ENCODE measurements at places on chromosomes 3 and 15.

DNA sequence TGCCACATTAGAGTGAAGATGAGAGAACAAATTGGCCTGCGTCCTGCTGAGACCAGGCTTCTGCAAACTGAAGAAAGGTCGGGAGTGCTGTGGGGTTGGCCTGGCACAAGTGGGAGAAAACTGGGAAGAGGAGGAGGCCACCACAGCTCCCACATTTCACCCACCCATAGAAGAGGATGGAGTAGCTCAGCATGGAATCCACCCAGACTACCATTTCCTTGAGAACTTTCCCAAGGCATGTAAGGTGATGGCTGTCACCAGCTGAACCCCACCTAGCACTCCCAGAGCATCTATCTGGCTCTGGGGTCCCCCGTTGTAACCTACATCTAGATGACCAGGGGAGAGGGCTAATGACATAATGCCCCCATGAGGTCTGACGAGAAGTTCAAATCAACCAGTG, 120.4 kb upstream of the TRIM42 start:
- DNase-seq: no peak

GRCh38 chr3:123743121-123743520, 141.0 kb downstream of the MYLK start:
- no peak for DNase-seq

DNA sequence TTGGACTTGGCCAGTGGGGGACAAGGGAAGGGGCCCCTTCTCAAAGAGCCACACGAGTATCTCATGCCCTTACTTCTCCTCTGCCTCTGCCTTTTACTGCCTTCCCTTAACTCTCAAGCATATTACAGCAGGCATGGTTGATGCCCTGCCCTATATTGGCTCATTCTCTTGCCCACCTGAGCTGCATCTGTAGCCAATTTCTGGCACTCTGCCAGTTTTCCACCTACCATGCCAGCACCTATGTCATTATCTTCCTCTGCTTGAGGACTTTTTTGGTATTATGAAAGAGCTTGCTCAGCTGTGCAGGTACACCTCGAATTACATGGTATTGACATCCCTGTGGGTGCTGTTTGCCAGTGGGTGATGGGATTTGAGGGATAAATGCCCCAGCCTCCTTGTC, 181.8 kb downstream of the OXSM start:
- no peak for DNase-seq

GRCh38 chr15:84648539-84648938, 5.5 kb downstream of the WDR73 start:
- DNase-seq: peak; percentile 95

- no peak for DNase-seq
Measured at GRCh38 chr3:75296858-75297257, 367.3 kb upstream of the FRG2C start.

GRCh38 chr3:37229291-37229690, 54.9 kb upstream of the LRRFIP2 start:
- DNase-seq: no peak

DNA sequence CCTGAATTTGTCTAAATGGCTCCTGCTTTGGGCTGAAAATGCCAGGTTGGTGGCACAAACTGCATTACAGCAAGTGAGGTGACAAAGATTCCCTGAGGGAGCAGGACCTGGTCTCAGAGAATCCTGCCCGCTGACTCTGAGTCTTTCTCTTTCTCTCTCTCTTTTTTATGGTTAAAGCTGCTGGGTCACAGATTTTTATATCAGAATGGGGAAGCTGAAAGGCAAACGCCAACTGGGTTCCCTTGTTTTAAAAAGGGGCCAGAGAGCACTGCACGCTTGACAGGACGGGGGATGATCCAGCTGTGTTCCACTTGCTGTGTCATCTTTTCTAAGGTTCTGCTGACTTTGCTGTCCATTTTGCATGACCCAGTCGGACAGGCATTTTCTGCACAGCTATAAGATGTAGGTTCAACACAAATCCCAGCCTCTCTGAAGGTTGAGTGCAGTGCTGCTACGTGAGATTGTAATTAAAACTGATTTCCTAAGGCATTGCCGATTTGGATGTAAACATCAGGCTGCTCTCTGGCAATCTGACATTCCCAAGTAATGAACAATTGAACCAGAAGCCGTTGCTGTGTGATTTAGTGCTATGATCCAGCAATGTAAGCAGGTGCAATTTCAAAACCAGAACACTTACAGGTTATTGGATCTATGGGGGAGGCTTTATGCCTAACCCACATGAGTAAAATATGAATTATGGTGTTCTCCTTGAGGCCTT, 25.8 kb downstream of the ARHGEF3 start:
- DNase-seq: peak; percentile 69

- no peak for DNase-seq
Measured at GRCh38 chr3:44511238-44511566, 33.7 kb upstream of the ZNF445 start.

DNA sequence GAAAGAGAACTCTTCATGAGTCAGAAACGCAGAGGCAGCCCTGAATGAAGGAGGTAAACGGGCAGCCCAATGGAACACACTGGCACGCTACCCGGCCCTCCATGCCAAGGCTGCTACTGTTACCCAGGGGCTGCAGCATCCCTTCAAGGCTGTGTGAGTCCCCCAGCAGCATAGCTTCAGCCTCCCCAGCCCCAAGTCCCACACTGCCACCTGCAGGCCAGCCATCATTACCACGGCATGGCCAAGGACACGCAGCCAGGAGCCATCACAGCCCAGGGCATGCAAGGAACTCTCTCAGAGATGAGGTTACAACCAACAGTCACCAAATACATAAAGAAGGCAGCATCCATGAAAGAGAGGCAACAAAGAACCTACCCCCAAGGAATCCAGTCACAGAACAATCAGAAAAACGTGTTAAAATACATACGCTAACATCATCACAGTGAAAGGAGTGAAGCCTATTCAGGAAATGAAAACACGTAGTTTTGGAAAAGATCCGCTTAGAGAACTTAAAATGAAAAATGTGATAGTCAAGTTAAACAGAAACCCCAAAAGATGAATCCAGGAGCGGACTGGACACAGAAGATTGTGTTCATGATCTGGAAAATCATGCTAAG, 22.4 kb downstream of the PLA2G4F start:
- DNase-seq: peak; percentile 70

DNA sequence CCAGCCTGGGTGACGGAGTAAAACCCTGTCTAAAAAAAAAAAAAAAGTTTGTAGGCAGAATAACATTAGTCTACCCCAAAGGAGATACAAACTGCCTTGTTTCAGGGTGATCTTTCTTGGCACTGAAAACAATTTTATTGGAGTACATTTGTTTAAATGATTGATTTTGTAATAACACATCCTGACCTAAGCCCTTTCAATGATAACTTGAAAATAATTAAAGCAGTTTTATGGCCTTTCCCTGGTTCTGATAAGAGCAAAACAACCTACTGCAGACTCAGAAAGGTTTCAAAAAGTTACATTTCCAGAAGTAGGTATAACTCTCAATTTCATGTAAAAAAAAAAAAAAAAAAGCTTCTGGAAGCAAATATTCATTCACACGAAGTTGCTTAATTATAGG, 164.4 kb downstream of the ISL2 start:
- no peak for DNase-seq

- DNase-seq: no peak
Measured at GRCh38 chr15:99296386-99296785, 45.1 kb downstream of the LRRC28 start.

GRCh38 chr3:141382571-141382970, 14.3 kb downstream of the ZBTB38 start:
- DNase-seq: no peak

DNA sequence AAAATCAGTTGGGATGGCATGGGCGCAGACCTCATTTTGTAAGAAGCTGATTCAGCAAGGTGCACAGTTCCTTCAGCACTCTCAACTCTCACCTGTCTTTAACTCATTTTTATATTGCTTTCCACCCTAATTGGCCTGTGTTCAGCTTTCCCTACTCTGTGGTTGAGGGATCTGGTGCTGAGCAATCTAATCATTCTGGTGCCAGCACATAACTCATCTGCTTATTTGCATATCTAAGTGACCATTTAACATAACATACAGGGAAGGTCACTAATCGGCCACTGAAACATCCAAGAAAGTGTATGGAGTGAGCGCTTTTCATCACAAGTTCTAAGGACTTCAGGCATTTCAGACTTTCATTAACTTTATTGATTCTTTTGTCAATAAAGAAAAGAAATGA, 303.4 kb upstream of the ROPN1 start:
- no peak for DNase-seq

- DNase-seq: no peak
Measured at GRCh38 chr3:1079662-1080061, 13.2 kb upstream of the CNTN6 start.

- DNase-seq: no peak
Measured at GRCh38 chr3:130679218-130679617, 67.4 kb downstream of the PIK3R4 start.

DNA sequence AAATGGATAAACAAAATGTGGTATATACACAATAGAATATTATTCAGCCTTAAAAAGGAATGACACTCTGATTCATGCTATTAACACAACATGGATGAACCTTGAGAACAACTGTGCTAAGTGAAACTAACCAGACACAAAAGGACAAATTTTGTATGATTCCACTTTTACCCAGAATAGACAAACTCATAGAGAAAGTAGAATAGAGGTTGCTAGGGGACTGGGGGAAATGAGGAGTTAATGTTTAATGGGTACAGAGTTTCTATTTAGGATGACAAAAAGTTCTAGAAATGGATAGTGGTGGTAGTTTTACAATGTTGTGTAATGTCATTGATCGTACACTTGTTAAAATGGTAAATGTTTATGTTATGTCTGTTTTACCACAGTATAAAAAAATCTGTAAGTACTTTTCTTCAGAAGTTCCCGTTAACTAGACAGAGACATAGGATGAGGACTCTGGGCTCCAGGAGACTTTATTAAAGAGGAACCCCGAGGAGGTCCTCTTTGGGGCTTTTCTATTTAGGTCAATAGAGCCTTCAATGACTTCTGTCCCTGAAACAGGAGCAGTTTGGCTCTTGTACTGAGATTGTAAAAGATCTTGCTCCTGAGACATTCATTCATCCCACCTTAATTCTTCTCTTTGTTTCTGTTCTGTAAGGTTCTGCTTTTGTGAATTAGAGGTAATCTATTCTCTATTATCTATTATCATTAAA, 24.5 kb downstream of the ABHD6 start:
- DNase-seq: no peak

- peak; percentile 20 for DNase-seq
Measured at GRCh38 chr15:44729408-44730127, 6.8 kb upstream of the TRIM69 start.

DNA sequence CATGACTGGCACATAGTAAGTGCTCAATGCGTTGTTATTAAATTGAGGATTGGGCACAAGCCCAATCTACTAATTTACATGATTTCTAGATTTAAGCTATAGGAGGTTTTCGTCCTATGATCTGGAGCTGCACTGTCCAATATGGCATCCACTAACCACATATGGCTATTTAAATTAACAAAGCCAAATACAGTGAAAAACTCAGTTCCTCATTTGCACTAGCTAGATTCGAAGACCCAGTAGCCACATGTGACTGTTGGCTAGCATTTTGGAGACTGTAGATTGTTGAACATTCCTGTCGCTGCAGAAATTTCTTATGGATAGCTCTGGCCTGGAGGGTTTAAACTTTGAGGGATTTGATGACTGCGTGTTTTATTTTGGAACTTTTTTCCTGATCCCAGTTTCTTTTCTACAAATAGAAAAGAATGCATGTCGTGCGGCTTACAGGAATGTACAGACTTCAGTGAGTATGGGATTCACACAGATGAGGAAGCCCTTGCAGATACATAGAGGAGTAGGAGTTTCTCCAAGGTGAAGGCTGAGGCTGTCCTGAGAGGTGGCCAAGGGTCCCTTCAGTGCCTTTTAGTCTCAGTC, 82.8 kb downstream of the SLCO3A1 start:
- DNase-seq: peak; percentile 20

- no peak for DNase-seq
Measured at GRCh38 chr3:126021702-126022101, 52.7 kb downstream of the ROPN1B start.

- no peak for DNase-seq
Measured at GRCh38 chr3:131401978-131402377, 20.4 kb downstream of the NUDT16 start.

- no peak for DNase-seq
Measured at GRCh38 chr3:126083511-126083912, 412 bp downstream of the SLC41A3 start.
